Body of pancreas (tissue), 4 donors: ENCODE measurements at places on chromosomes 5 and 9.

DNA sequence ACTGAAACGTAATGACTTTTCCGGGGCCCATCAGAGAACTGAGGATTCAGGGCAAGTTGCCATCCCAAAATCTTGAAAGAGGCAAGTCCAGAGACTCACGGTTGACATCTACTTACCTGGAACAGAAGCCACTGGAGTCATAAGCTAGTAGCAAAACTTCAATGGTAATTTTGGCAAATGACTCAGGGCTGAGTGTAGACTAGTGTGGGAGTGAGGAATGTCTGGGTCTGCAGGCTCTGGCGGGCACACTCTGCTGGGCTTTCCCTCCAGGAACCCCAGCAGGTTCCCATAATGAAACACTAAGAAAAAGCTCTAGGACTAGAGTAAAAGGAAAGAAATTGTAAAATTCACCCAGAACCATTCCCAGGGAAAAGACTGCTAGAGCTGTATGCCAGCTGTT lies 122.9 kb upstream of the NFIL3 start:
- no peak for DNase-seq

DNA sequence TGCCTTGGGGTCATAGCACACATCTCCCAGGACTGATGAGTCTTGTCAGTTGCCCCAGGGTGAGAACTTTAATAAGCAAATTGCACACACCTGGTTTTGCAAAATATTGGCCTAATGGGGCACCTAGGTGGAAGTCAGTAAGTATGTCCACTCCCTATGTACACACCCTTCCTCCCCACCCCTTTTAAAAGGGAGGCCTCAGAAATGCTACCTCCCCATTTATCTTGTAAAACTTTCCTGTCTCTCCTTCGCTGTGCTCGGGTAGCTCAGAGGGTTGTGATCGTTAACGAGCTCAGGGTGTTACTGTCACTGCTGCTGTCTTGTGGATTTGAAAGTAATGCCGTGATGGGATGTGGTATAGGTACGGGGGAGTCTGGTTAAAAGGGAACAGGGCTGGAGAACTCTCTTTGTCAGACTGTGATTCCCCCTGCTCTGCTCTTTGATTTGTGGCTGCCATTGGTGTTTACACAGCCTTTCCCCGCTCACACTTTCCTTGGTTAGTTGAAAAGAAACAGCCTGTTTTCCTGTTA lies 26.2 kb downstream of the ZNF462 start:
- DNase-seq = no peak

- DNase-seq = peak; percentile 9
Observed at GRCh38 chr9:134322781-134323241, 3.4 kb upstream of the RXRA start.

DNA sequence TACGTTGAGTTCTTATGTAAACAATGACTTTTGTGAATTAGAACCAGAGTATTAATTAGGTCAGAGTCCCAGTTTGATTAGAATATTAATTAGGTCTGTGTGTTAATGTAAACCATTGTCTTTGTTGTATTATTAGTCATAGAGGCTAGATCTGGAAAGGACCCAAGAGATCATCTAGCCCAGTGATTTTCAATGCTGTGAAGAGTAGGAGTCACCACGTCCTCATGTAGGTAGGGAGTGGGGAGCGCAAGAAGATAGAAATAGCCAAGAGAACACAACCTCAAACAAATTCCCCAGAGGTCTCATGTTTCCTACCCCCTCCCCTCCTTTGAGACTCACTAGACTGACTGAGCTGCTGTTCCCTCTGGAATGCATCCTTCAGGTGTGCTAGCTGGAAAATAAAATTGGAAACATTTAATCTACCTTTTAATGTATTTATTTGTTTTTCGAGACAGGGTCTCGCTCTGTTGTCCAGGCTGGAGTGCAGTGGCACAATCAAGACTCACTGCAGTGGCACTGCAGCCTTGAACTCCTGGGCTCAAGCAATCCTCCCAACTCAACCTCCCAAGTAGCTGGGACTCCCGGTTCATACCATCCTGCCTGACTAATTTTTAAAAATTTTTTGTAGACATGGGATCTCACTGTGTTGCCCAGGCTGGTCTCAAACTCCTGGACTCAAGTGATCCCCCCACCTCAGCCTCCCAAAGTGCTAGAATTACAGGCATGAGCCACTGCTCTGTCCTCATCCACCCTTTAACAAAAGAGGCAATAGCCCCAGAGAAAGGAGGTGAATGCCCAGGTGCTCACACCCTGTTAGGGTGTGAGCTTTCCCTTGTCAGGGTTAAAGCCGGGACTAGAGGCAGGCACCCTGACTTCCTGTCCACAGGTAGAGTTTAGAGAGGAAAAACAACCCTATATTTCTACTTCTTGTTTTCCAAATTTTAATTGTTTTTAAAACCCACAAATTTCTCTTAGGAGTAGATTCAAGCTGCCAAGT lies 92.9 kb downstream of the INIP start:
- DNase-seq = no peak

DNA sequence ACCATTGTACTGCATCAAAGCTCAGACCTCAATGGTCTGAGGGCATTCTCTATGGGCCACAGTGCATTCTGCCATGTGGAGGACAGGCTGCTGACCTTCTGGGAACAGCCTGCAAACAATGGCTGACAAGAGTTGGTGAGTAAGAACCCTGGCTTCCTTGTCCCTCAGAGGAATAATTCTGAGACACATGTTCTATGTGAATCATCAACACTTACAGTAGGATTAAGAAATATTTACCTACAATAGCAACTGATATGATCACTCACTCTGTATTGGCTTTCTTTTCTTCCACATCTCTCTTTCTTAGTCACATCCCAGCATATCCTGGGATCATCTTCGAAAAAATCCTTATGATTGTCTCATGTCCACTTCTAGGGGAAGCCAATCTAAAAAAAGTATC lies 306.5 kb upstream of the ITGA1 start:
- no peak for DNase-seq

DNA sequence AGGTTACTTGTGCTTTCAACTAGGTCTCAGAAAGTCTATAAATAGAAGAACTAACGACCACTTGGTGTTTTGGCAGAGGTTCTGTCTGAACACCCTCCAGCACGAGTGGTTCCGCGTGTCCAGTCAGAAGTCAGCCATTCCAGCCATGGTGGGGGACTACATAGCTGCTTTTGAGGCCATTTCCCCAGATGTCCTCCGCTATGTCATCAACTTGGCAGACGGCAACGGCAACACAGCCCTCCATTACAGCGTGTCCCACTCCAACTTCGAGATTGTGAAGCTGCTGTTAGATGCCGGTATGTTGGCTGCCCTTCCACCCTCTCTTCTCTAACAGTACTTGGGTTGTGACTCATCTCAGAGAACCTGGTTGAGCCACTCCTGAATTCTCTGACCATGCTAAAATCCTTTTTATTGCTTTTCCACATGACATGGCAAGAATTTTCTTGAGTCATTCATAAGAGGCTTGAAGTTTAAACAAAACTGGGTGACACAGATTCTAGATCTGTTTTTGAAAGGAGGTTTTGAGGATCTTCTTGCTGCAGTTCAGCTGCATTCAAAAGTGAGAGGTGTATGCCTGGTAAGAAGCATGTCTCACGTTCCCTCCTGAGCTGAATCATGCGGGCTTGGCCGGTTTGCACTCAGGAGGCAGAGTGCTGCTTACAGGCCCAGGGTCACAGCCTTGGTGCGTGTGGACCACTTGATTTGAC lies 103.1 kb upstream of the DMRT1 start:
- DNase-seq = no peak

DNA sequence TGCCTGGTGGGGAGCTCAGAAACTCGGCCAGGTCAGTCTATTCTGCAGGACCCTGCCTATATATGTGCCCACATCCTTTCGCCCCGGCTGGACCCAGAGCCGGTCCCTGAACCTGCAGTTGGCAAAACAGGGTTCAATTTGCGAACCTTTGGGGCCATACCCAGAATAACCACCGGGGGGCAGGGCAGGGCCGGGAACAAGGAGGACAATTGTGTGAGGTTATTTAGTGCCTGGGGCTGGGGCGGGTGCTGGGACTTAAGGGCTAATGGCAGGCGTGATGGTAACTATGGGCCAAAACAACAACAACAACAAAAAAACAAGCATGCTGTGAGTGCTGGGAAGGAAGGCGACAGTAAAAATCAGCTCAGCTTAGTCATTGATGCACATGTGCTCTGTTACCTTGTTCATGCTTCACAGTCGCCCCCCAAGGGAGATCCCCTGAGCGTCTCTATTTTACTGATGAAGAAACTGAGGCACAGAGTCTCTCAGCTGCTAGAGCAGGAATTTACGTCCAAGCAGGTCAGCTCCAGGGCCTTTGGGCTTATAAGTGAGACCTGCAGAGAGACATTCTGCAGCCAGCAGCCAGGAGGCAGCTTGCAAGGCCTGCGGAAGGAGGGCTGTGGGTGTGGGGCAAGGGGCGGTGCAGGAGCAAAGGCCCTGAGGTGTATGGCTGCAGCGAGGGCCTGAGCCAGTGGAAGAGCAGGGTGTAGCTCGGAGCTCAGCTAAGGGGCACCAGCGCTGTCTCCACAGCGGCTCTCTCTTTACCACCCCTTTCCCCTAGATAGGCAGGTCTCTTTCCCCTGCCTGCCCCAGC lies 106.0 kb downstream of the PHF2 start:
- peak; percentile 59 for DNase-seq

- no peak for DNase-seq
Observed at GRCh38 chr9:76269789-76270188, 124.4 kb downstream of the RFK start.

GRCh38 chr9:103709366-103709765 lies 384.7 kb upstream of the SMC2 start:
- no peak for DNase-seq

DNA sequence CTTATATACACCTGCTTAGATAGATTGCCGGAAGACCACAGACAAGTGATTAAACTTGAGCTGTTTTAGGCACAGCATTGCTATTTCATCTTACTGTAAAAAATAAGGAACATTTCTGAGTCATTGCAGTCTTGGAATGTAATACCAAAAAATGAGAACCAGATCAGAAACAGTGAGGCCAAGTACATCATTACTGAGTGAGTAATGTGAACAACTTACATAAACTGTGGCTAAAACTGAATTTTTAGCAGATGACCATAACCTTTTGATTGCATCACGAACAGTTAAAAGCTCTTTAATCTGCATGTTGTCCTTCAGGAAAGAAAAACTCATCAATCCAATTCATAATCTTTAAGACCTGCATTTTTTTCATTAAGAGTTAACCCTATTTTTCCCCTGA lies 157.1 kb upstream of the FGF10 start:
- DNase-seq = no peak

- DNase-seq = no peak
Observed at GRCh38 chr9:84061613-84062193, 81.1 kb downstream of the RMI1 start.

DNA sequence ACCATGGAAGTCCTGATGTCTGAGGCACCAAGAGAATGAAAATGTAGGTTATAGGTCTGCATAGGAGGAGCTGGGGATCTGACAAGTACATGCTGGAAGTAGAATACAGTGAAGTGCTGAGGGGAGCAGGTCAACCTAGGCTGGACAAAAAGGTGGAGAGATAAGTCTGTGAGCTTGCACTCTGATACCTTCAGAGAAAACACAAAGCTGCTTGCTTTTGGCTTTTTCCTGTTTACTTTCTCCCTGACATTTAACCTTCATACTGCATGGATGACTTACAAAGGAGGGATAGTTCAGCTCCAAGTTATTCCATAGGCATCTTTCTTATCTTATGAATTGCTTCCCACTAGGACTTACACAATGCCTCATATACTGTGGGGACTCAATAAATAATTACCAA lies 256.7 kb upstream of the NREP start:
- DNase-seq = no peak

GRCh38 chr5:154422298-154422697 lies 23.5 kb upstream of the SAP30L start:
- DNase-seq = no peak

GRCh38 chr5:149631506-149631905 lies 50.2 kb downstream of the ARHGEF37 start:
- no peak for DNase-seq

GRCh38 chr5:55547781-55548180 lies 13.0 kb upstream of the PLPP1 start:
- no peak for DNase-seq

GRCh38 chr5:68406767-68407241 lies 191.2 kb downstream of the PIK3R1 start:
- DNase-seq = no peak
